Left lung (tissue), 14 donors: ENCODE measurements at places on chromosomes 2 and 18. TPM values are rescaled to one million over a fixed set of nuclear protein-coding genes. Genes with fewer than 3 reads are reported as not detected.

DNA sequence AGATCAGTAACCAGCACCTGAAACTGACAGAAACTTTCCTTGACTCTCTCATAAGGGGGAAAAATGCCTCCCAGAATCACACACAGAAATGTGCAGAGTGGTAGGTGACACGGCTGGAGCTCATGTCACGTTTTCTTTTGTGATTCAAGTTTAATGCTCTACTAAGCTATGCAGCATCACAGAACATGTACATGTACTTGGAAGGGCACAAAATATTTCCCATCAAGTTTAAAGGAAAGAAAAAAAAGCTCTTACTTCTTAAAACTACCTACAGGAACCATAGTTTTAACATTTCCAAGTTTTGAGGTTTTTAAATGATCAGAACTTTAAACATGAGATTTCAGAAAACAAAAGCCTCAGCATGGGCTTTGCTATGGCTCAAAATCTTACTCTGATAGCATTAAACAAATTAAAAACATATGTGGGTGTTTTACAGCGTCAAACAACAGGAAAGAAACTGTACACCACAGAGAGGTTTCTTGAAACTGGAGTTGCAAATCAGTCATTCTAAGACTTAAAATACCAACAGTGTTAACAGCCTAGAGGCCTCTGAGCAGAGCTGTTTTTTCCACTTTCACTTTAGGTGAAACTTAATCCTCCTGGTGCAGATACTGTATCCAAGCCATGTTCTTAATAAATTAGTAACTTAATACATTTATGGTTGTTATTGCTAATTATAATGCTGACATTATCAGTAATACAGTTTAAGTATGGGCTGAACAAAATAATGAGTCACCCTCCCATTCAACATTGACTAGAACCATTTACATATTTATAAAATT is 30.1 kb downstream of the MBP start:
- no peak for DNase-seq

- no peak for DNase-seq
Observed at GRCh38 chr2:228378696-228379425, 197.4 kb upstream of the SPHKAP start.

- no peak for DNase-seq
Observed at GRCh38 chr2:69660637-69661036, 17.1 kb upstream of the AAK1 start.

GRCh38 chr2:216633616-216634369 is 573 bp downstream of the IGFBP2 start:
- no peak for DNase-seq

DNA sequence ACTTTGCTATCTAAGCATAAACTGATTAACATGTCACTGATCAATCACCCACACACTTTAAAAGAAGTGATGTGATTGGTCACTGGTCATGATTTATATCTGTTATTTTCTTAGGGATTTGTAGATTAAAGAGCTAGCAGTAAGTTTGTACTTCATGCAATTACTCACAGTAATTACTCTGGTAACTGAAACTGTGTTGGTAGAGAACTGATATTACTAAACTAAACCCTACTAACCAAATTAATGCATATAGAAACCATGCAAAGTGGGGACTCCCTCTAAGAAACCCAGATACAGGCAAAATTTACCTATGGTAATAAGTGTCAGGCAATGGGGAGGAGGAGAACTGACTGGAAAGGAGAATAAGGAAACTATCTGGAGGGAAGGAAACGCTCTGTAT is 44.8 kb upstream of the C2orf15 start:
- no peak for DNase-seq

GRCh38 chr18:73023975-73024374 is 156.2 kb upstream of the NETO1 start:
- no peak for DNase-seq

DNA sequence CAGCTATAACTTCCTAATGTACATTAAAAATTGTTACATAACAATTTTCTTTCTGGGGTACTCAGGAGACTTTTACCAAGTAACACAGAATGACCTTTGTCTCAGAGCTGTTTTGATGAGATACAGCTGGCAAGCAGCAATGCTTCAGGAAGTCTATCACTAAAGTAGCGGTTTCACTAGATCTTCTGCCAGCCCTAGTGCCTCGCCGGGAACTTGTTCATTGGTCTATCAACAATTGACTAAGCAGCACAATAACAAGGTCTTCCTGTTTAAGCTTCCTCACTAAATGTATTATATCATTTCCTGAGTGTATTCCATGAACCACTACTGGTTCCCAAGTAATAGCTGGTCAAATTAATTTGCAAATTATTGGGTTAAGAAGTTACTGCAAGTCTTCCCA is 69.2 kb downstream of the TRIP12 start:
- no peak for DNase-seq

DNA sequence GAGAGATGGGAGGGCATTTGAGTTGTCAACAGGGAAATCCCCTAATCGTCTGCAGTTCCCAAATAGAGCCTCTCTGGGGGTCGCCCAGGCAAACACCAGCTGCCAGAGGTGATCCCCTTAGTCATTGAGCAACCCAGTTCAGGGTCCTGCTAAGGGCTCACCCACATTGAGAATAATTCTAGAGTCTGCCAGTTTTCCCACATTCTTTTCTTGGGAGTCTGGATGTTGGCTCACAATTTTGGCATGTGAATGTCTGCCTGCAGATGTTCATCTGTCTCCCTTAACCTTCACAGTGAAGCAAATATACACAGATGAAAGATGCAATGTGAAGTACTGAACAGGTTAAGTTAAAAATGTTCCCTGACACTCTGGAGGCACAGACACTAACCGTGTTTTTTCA is 11.4 kb upstream of the SMIM21 start:
- no peak for DNase-seq

DNA sequence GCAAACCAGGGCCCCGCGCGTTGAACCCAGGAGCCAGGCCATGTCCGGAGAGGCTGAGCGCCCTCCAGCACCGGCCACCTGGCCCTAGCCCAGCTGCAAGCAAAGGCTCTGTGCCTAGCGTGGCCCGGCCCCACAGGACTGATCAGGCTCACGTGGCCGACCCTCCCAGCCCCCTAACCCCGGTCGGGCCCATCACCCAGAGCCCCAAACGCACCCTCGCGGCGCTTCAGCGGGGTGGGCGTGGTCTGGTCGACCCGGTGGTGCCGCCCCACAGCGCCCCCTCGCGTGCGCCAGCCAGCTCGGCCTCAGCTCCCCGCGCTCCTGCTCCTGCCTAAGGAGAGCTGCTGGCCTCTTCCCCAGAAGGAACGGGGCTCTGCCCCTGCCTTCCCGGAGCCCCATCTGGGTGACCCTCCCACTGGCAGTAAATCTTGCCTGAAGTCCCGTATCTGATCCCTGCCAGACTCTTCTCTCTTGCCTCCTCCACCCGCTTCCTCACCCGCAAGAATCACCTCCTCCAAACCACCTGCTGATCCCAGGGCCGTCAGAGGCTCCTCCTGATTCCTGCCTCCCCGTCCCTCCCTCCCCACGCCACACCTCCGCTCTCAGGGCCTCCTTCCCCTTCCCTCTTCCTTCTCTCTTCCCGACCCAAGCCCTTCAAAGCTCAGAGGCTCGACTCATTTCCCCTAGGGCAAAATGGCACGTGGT is 12.3 kb upstream of the TEX51 start:
- peak; percentile 88 for DNase-seq

DNA sequence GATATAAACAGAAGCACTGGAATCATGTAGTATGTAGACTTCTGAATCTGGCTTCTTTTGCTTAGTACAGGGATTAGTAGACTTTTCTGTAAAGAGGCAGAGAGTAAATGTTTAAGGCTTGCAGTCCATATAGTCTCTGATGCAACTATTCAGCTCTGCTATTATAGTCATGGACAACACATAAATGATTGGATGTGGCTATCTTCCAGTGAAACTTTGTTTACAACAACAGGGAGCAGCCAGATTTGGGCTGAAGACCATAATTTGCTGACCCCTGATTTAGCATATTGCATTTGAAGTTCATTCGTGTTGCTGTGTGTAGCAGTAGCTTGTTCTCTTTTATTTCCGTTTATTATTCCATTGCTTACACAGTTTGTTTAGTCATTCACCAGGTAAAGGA is 55.0 kb downstream of the GPD2 start:
- no peak for DNase-seq

DNA sequence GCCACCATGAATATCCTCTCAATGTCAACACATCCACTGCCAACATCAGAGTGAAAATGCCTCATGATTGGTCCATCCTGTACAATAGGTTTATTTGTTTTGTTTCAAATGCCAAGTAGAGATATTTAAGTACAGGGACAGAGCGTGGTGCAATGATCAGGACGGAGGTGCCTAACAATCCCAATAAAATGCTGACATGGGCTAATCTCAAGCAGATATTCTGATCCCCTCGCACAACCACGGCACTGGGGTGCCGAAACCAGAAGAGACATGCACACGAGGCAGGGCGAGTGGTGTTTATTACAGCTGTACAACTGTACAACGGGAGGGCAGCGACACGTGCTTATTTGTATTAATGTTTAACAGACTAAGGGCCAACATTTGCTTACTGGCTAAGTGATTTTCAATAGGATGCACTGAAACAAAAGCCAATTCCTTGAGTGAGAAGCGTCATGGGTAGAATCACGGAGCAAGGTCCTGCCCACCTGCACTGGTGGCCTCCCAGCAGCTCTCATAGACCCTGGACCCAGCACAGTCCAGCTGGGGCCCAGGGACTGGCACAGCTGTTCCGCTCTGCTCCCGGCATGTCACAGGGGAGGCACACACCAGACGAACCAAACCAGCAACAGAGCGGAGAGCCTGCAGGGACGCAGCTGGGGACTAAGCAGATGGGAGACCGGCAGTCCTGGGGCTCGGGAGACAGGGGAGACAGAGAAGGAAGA is 101.4 kb downstream of the HDAC4 start:
- DNase-seq, result no peak

DNA sequence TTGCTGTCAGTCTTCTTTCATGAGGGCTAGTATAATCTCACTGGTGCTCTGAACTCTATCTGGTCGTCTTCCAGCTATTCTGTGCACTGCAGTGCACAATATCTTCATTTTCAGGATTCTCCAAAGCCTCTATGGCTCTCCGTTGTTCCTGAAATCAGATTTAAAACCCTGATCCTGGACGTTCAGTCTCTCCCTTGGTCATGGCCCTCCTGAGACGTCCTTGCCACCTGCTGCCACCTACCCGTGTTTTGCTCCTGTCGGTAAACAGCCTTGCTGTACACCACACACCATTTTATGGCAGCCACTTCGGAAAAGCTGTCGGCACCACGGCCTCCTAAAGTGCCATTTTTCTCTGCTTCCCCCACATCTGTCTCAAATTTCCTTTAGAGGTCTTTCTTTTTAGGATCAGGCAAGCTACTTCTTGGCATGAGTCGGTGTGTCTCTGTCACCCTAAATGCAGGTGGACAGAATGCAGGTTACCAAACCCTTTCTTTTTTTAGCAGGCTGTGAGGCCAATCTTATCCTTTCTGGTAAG is 170.0 kb downstream of the HRH4 start:
- no peak for DNase-seq

DNA sequence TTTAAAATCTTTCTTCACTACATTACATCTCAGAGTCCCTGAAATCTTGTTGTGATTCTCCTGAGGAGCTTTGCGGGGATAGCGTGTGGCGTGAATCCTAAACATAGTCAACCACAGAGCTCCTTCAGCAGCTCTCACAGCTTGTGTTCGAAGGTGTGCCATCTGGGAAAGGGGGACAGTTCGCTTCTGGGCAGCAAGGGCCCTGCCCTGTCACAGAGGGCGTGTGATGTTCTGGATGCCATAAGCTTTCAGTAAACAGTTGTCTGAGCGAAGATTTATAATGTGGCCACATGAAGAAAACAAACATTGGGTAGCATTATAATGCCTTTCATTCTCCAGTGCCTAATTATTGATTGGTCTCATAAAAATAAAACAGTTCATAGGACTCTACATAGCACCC is 172.5 kb downstream of the MYO1B start:
- no peak for DNase-seq

SGPP2 gene
- polyA plus RNA-seq, result 6.3 TPM

MYL1 gene
- polyA plus RNA-seq, result not detected

SLC9A2 gene
- polyA plus RNA-seq, result 0.27 TPM

PAX3 gene
- 0.14 TPM for polyA plus RNA-seq

C2orf80 gene
- polyA plus RNA-seq, result not detected

RHOB gene
- 98.5 TPM for polyA plus RNA-seq

NT5DC4 gene
- polyA plus RNA-seq, result 0.15 TPM

RAB17 gene
- polyA plus RNA-seq, result 18.3 TPM
